Hematopoietic multipotent progenitor cell treated with erythropoietin and hydrocortisone succinate and interleukin-3 and kit ligand, for 17 days (in vitro differentiated cells): ENCODE measurements at places on chromosomes 6 and 20.

DNA sequence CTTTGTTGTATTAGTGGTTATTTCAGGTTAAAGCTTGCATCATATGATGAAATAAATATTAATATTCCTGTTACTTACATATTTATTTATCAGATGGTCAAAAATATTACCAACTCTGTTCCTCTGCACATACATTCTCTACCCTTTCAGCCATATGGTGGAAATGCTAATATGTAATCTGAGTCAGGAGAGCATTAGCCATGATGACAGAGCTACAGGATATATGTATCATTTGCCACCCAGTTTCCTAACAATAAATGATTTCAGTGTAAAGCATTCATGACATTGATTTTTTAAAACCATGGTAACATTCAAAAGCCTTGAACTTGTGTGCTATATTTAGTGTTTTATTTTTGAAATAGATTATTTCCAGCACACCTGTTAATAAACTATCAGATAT is 16.6 kb downstream of the POPDC3 start:
- DNase-seq: no peak

DNA sequence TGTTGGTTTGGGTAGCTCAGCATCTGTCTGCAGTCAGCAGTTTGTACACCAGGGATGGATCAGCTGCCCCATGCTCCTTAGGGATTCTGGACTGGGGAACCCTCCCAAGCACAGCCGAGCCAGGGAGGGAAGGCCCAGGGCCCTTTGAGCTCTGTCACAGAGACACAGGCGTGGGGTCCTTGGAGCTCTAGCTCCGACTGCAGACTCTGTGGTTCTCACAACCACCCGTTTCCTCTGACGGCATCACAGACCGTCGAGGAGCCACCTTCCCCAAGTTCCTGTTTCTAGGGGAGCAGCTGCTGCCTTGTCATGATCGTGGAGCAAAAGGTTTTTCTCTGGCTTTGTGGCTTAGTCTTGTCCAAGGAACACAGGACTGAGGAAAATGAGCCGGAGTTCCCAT is at the start of gene SLA2:
Gene SLA2 (minus strand): TSS at position 199 of the 400 bp plus-strand sequence. CDS start 4,861 bp downstream, outside the sequence.
- DNase-seq: no peak

- DNase-seq: no peak
Observed at GRCh38 chr6:139829576-139829975, 455.1 kb upstream of the CITED2 start.

- DNase-seq: no peak
Observed at GRCh38 chr6:41728073-41728936, 7.1 kb downstream of the TFEB start.

DNA sequence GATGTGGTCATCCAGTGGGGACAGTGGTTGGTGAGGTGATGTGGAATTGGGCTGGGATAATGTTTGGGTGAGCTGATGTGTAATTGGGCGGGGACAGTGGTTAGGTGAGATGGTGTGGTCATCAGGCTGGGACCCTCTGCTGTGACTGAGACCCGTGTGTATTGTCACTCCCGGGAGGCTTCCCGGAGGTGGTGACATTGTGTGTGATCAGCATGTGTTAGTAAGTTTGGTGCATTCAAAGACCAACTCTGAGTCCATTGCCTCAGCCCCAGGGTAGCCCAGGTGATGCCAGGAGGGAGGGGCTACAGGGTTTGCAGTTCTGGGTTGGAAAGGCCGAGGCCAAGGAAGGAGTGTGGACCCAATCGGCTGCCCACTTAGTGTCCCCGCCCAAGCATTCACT is 375.5 kb downstream of the TAF4 start:
- DNase-seq: no peak

GRCh38 chr6:148761527-148762011 is 14.7 kb downstream of the UST start:
- no peak for DNase-seq

GRCh38 chr6:107763946-107764345 is 60.2 kb downstream of the SCML4 start:
- DNase-seq: no peak

- DNase-seq: no peak
Observed at GRCh38 chr20:10490706-10491105, 55.6 kb downstream of the SLX4IP start.

DNA sequence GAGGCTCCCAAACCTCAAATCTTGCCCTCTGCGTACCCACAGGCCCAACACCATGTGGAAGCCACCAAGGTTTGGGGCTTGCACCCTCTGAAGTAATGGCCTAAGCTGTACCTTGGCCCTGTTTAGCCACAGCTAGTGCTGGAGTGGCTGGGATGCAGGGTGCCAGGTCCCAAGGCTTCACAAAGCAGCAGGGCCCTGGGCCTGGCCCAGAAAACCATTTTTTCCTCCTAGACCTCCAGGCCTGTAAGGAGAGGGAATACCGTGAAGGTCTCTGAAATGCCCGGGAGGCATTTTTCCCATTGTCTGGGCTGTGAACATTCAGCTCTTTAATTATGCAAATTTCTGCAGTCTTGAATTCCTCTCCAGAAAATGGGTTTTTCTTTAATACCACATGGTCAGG is 223.7 kb upstream of the CCN2 start:
- DNase-seq: no peak

GRCh38 chr6:75449630-75450206 is 43.9 kb downstream of the FILIP1 start:
- DNase-seq: no peak

- DNase-seq: peak; percentile 79
Observed at GRCh38 chr6:112043032-112044007, 10.6 kb upstream of the CCN6 start.

DNA sequence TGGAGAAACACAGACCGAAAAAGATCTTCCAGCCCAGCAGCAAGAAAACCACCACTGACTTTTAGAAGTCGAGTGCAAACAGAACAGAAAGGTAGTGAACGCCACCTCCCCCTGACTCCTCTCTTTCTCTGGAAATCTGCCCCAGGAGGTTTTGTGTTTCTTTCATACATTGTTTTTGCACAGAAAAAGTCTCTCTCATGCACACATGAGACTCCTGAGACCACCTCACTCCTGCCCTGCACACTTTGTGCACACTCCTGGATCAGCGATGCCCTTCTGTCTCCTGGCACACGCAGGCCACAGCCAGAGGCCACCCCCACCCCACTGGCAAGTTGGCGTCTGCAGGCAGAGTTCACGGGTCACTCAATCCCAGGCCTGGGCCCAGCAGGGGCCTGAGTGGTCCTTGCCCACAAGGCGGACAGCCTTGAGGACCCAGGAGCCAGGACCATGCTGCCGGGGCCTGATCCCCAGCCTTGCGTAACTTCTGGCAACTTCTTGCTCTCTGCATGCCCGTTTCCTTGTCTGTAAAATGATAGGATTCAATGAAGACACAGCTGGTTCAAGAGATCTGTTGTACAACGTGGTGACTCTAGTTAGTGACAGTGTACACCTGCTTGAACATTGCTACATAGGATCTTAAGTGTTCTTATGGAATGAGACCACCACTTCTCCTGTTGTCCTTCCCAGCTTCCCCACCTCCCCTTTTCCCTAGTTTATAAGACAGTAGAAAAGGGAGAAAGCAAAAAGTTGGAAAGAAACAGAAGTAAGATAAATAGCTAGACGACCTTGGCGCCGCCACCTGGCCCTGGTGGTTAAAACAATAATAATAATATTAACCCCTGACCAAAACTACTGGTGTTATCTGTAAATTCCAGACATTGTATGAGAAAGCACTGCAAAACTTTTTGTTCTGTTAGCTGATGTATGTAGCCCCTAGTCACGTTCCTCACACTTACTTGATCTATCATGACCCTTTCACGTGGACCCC is 30.2 kb upstream of the CST7 start:
- DNase-seq: no peak

DNA sequence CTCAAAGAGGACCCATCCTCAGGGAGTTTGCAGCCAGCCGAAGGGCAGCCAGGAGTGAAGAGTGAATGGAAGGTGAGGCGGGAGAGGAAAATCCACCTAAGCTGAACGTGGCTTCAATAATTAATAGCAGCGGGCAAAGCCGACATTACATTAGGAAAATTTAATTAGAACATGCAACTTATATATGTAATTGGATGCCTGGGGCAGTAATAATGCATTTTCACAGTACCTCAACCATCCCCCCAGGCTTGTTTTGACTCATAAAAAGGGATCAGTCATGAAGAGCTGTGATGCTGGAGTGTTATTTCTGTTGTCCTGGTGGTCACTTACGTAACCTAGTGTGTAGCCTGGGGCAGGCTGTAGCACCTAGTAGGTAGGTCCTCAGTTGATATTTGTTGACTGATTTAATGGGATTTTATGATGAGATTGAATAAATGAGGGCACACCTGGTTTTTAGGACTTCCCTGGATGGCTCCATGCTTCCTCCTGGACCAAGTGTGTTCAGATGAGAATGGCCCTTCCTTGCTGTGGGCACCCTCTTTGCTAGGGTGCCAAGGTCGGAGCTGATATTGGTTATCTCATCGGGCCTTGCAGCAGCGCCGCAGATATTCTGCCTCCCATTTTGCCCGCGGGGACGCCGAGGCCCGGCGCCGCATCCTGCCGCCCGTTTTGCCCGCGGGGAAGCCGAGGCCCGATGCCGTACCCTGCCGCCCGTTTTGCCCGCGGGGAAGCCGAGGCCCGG is 128.8 kb downstream of the CDH26 start:
- DNase-seq: no peak

GRCh38 chr6:82217018-82217586 is 30.4 kb downstream of the IBTK start:
- no peak for DNase-seq

GRCh38 chr6:161228921-161229591 is 44.8 kb downstream of the AGPAT4 start:
- no peak for DNase-seq

GRCh38 chr20:11050350-11050749 is 376.6 kb upstream of the JAG1 start:
- no peak for DNase-seq

DNA sequence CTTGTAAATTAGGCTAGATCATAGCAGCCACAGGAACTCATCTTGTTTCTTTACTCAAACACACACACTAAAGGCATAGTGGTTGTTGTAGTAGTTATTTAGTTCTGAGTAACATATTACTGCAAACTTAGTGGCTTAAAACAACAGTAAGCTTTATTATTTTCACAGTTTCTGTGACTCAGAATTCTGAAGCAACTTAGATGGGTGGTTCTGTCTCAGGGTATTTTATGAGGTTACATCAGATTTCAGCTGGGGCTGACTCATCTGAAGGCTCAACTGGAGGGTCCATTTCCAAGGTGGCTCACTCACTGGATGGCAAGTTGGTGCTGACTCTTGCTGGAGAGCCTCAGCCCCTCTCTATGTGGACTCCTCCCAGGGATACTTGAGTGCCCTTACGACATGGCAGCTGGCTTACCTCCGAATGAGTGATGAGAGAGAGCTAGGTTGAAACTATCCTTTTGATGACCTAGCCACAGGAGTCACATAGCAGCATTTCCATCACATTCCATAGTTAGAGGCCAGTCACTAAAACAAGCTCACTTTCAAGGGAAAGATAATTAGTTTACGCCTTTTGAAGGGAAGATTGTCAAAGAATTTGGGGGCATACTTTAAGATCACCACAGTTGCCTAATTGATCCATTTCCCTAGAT is 136.5 kb upstream of the PRND start:
- no peak for DNase-seq

DNA sequence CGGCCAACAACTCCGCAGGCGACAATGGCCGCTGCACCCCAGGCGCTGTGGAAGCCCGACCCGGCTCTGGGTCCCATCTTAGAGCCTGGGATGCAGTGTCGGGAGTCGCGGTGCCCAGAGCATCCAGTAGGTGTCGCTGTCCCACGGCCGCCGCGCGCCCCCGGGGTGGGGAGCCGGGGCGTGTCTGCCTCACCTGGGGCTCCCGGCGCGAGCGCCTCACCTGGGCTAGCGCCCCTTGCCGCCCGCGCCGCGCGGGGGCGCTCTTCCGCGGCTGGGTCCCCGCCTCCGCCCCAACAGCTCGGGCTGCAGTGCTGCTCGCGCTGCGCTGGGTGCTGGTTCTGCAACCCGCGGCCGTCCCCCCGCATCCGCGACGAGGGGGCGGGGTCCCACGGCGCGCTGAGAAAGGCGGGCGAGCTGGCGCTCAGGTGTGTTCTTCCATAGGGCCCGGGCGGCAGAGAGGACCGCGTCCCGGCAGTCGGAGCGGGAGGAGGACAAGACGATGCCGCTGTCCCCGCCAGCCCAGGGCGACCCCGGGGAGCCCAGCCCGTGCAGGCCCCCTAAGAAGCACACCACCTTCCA is at the start of gene CRYBG1:
Gene CRYBG1 (plus strand): TSS at position 308 of the 579 bp plus-strand sequence. CDS start 192 bp downstream, at position 500.
- peak; percentile 56 for DNase-seq

DNA sequence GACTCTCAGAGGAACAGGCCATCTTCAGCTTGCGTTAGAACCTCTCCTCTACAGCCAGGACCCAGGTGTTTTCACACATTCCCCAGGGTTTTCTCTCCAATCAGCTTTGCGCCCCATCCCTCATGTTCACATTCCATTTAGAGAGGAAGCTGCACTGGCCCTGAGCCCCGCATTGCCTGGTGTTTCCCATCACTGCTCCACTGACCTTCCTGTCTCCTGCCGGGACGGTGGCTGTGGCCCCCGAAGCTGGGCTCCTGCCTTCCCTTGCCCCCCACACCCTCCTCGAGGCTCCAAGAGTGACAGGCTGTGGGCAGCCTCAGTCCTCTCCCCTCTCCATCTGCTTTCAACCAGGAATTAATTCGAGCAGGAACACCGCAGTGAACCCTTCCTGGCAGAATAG is 357.3 kb downstream of the THBS2 start:
- DNase-seq: no peak

DNA sequence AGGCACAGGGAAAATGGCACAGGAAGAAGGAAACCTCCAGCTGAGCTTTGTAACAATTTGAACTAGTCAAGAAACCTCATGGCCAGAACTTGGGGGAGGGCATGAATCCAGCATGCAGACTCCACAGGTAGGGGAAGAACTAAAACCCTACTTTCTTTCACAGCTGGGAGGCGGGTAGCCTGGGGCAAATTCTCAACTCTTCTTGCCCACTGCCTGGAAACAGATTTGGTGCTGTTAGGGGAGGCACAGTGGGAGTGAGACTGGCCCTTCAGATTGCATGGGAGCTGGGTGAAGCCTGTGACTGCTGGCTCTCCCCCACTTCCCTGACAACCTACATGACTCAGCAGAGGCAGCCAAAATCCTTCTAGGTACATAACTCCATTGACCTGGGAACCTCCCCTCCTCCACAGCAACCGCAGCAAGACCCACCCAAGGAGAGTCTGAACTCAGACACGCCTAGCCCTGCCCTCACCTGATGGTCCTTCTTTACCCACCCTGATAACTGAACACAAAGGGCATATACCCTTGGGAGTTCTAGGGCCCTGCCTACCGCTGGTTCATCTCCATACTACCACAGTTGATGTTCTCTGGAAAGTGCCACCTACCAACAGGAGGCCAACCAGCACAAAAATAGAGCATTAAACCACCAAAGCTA is 37.2 kb upstream of the TRIM27 start:
- DNase-seq: no peak

DNA sequence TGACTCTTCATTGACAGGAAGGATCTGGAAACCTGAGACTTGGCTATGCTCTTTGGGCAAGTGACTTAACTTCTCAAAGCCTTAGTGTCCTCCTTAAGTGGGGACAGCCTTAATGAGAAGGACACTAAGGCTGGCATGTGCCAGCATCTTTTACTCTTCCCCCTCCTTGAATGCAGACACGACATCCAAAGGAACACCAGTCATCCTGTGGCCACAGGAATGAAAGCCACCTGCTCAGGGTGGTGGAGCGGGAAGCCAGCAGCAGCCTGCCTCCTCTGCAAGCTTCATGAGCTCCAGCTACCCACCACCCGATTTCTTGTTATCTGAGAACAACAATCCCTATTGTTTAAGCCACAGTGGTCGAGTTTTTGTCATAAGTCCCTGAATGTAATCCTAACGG is 44.5 kb downstream of the TMEM14B start:
- DNase-seq: no peak

GRCh38 chr6:14001329-14002012 is 76.7 kb downstream of the RNF182 start:
- DNase-seq: no peak
